ENCODE measurements at places on chromosomes 16 and 17.

DNA sequence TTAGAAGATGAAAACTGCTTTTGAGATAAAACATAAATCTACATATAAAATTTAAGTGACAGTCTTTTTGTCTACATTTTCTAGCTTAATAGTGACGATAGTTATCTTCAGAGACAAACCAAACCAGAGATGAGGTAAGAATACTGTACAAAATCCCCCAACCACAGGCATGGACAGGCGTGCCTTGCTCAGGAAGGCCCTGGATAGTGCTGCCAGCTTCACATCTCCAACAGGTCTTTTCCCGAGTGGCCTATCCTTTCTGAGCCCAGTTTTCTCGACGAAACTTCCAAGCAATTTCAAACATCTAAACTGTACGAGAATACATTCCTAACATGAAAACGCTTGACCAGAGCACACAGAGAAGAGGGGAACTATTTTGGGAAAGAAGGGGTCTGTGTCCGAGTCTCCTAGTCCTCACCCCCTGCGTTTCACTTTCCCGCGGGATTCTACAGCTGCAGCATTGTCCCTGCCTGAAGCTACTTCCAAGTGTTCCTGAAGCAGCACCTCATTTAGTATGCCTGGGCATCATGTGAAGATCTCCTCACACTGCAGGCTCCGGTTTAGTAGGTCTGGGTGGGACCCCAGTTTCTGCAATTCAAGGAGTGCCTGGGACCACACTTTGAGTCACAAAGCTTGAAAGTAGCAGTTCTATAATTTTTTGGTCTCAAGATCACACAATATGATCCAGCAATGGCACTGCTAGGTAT is 37.8 kb downstream of the GNA13 start:
- H3K27me3 ChIP-seq, result no peaks in the 10 kb centered on the region
- peaks cover 8% of the 10 kb centered on the region for H3K4me1 ChIP-seq
- H3K36me3 ChIP-seq, result peaks cover 22% of the 10 kb centered on the region
- H3K27ac ChIP-seq, result no peak overlapping the region
- H3K4me3 ChIP-seq, result no peak overlapping the region

GRCh38 chr16:19165101-19165500 is 2.9 kb upstream of the SYT17 start:
- H3K27me3 ChIP-seq, result peaks cover 6% of the 10 kb centered on the region
- H3K4me3 ChIP-seq, result no peak overlapping the region
- H3K36me3 ChIP-seq, result no peaks in the 10 kb centered on the region
- no peak overlapping the region for H3K27ac ChIP-seq
- no peaks in the 10 kb centered on the region for H3K4me1 ChIP-seq

DNA sequence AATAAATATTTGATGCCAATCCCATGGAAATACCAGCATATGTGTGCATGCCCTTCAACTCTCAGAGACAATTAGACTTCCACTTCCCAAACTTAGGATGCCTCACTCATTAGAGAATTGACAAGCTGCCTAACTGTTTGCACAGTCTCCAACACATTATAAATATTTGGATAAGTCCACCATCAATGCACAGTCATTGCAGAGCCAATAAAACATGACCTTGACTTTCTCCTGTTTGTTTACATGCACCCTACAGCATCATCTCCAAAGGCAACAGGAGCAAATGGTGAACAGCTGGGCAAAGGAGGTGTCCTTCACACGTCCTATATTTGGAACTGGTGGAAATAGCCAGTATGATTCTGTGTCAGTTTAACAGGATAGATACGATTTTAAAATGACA is 804.4 kb upstream of the RBFOX1 start:
- H3K36me3 ChIP-seq, result no peaks in the 10 kb centered on the region
- no peaks in the 10 kb centered on the region for H3K4me1 ChIP-seq
- no peak for DNase-seq
- no peak overlapping the region for H3K27ac ChIP-seq
- no peak overlapping the region for H3K4me3 ChIP-seq
- H3K27me3 ChIP-seq, result no peaks in the 10 kb centered on the region

DNA sequence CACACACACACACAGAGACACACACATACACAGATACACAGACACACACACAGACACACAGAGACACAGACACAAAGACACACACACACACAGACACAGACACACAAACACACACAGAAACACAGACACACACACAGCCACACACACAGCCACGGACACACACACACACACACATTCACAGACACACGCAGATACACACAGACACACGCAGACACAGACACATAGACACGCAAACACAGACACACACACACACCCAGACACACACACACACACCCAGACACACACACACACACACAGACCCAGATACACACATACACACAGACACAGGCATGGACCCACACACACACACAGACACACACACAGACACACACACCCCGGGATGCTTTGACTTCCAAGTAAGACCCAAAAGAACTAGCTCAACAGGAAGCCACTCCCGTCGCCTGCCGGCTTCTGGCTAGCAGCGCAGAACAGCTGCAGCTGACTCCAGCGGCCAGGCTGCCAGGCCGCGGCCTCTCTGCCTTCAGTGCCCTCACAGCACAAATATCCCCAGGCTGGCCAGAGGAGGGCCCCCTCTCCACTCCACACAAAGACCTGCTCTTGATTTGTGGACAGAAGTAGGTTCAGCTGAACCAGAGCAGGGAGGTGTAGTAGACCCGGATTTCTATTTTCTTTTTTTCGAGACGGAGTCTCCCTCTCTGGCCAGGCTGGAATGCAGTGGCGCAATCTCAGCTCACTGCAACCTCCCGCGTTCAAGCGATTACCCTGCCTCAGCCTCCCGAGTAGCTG is 6.0 kb upstream of the CHRNE start:
- H3K4me1 ChIP-seq, result peaks cover 6% of the 10 kb centered on the region
- no peak overlapping the region for H3K4me3 ChIP-seq
- DNase-seq, result peak; percentile 72
- peak overlapping the region; percentile 3 for H3K27ac ChIP-seq

DNA sequence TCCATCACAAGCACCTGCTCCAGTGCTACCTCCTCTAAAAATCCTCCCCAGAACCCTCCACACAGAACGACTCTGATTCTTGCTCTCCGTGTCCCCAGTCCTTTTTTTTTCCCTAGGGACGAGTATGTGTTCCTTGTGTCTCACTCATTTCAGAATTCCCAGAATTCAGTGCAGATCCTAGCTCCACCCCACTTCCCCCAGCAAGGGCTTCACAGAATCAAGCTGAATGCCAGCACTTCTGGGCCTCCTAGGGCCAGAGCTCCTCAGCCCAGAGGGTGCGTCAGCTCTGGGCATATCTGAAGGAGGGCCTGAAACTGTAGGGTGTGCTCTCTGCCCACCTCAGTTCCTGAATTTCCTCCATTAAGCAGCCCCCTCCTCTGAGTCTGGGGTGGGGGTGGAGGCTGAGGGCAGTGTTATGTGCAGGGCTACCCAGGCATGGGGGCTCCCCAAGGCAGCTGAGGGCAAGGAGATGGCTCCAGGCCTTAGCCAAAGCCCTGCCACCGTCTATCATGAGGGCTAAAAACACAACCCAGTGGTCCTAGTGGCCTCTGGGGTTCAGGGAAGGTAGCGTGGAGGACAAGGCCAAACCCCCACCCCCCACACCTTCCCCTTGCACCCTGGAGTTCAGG is 6.5 kb downstream of the UNC119 start:
- no peak for DNase-seq
- no peaks in the 10 kb centered on the region for H3K36me3 ChIP-seq
- H3K4me3 ChIP-seq, result no peak overlapping the region
- peaks cover 41% of the 10 kb centered on the region for H3K4me1 ChIP-seq
- H3K27ac ChIP-seq, result no peak overlapping the region

All from T-cell (primary cell).